ENCODE measurements at places on chromosomes 3 and 15. TPM values are rescaled to one million over a fixed set of nuclear protein-coding genes. Genes with fewer than 3 reads are reported as not detected.

The USP50 gene
- polyA plus RNA-seq, result 1.5 TPM

The PPP1R2 gene
- 59.0 TPM for polyA plus RNA-seq

The MASP1 gene
- polyA plus RNA-seq, result 8.7 TPM

The C3orf49 gene
- 1.00 TPM for polyA plus RNA-seq

The SYNPR gene
- not detected for polyA plus RNA-seq

The TRIM71 gene
- 10.4 TPM for polyA plus RNA-seq

The P2RY14 gene
- 0.57 TPM for polyA plus RNA-seq

The DNAH1 gene
- polyA plus RNA-seq, result 14.8 TPM

The GADL1 gene
- 5.1 TPM for polyA plus RNA-seq

The ACP3 gene
- polyA plus RNA-seq, result 86.3 TPM

The MYO5C gene
- 32.7 TPM for polyA plus RNA-seq

The MAPKBP1 gene
- 19.7 TPM for polyA plus RNA-seq

The STAC gene
- 12.5 TPM for polyA plus RNA-seq

The LTK gene
- polyA plus RNA-seq, result 1.7 TPM

The ADAMTS9 gene
- polyA plus RNA-seq, result 174 TPM

The TMED3 gene
- polyA plus RNA-seq, result 56.6 TPM

The COL8A1 gene
- polyA plus RNA-seq, result 9.0 TPM

The NR1I2 gene
- polyA plus RNA-seq, result 0.78 TPM

Data from left kidney (tissue), 8 donors.